ENCODE measurements at places on chromosomes 11 and 22.

GRCh38 chr22:48880749-48881148 lies 946.9 kb downstream of the BRD1 start:
- no peak for ATAC-seq

DNA sequence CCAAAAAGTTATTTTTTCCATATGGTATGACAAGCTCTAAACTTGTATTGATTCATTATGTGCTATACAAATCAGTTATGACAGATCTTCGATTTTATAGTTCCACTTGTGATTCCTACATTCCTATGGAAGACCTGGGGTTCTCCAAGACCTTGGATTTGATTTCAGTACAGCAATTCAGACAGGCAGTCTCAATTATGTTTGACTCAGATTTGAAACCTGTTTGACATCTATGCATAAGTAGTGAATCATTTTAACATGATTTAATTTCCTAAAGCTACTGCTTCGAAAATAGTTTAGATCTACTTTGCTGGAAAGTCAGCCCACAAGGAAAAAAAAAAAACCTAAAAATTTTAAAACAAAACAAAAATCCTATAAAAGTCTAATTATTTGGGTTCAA lies 820.4 kb downstream of the LUZP2 start:
- no peak for ATAC-seq

- no peak for ATAC-seq
Measured at GRCh38 chr11:114171257-114172054, 111.9 kb downstream of the ZBTB16 start.

DNA sequence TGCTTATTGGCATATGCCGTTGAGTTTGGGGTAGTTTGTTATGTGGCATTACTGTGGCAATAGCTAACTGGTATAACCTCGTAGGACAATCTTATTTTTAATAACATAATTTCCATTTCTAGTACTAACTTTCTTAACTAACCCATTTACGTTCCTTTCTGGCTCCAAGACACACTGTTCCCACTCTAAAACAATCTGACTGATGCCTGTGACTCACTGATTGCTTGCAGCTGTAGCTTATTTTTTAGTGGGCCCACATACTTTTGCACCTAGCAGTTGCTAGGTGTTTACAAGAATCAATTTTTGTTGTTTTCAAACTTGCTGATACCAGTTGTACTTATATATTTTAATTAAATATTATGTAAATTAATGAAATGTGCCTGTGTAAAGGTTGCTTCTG lies 52.2 kb downstream of the FAT3 start:
- ATAC-seq = no peak

DNA sequence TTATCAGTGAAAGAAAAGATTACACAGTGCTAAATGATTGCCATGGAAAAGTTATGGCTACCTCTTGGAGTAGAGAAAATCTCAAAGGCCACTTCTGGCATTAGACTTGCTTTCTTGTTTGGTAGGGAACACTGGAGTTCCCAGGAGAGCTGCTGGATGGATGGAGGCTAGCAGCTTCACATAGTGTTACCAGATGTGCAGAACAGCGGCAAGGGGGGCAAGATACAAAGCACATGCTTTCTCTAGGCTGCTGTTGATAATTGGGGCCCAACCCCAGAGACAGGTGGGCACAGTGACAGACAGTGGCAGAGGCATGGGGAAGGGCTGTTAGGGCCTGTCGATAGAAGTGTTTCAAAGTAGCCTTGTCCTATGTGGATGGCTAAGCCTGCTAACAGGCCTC lies 94.9 kb downstream of the DBX1 start:
- no peak for ATAC-seq

- no peak for ATAC-seq
Measured at GRCh38 chr11:64926689-64927088, 2.2 kb downstream of the PPP2R5B start.

Measured in activated T-helper 17 cell treated with anti-CD3 and anti-CD28 coated beads, Interleukin-2, amount 50 U/mL, for 72 hours (primary cell).